ENCODE measurements at places on chromosomes 7 and 10.
A peak's percentile ranks its signal among the peaks of the same experiment; 100 is the strongest.

DNA sequence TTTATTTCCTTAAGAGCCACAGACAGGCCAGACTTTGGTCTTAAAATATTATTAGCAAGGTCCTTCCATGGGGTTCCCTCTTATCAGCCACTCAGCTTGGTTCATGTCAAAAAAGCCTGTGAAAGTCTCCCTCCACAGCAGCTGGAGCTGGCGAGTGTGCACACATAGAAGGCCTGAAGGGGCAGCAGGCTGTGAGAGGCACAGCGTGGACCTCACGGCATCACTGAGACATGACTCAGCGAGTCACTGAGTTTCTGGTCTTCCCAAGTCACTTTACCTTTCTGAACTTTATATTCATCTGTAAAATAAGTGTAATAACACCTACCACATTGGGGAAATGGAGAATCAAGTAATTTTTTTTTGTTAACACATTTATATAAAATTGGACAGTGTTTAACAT lies 8.7 kb downstream of the TAF3 start:
- DNase-seq = peak; percentile 13

- peak; percentile 10 for DNase-seq
These were observed 455 bp downstream of the CUL2 start for GRCh38 chr10:35089611-35090161.

GRCh38 chr10:72790216-72790990 lies 98.5 kb downstream of the MCU start:
- DNase-seq = no peak

GRCh38 chr10:74988832-74989561 lies 122.5 kb upstream of the SAMD8 start:
- DNase-seq = no peak

- DNase-seq = peak; percentile 53
These were observed 41.9 kb upstream of the PSMG3 start for GRCh38 chr7:1611708-1612241.

GRCh38 chr7:143399151-143399550 lies 9.5 kb downstream of the EPHA1 start:
- DNase-seq = no peak

DNA sequence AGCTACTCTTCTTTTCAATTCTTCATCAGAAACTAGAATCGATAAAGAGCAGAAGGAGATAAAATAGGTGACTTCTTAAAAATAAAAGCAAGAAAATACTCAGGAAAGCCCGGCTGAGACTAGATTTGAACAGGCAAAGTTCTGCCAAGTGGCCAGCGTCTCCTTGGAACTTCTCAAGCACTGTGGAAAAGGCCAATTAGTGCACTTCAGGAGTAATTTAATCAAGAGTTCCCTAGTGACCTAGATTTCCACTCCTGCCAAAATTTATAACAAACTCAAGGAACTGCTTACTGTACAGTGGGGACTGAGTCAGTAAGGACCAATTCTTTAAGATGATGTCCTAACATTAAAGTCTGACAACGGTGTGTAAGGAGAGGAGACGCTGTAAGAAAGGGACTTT lies 57.3 kb downstream of the CHCHD3 start:
- no peak for DNase-seq

GRCh38 chr7:148898845-148899484 lies 14.9 kb upstream of the EZH2 start:
- no peak for DNase-seq

DNA sequence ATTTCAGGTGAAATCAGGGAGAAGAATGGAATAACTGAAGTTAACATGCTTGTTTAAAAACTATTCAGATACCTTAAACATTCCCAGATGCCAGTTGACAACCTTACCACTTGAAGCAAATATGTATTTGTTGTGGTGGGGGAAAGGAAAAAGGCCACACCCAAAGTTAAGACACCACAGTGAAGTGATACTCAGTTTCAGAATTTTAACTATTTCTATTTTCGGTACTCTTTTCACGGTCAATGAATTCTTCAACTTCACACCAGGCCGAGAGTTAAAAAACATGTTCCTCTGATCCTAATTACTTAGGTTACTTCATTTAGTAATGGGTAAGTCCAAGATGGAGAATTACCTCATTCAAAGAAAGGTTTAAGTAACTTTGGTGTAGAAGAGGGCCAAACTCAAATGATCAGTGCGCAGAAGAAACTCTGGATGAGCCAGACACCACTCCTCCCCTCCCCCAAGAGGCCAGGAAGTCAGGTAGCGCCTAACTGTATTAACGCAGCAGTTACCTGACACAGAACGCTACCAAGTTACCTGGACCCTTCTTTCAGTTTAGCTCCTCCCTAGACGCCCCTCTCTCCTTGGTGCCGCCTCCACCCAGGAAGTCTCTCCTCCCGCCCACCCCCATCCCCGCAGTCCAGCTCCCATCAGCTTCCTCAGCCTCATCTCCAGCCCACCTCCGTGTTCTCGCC lies 700 bp downstream of the MTPN start:
- peak; percentile 21 for DNase-seq

DNA sequence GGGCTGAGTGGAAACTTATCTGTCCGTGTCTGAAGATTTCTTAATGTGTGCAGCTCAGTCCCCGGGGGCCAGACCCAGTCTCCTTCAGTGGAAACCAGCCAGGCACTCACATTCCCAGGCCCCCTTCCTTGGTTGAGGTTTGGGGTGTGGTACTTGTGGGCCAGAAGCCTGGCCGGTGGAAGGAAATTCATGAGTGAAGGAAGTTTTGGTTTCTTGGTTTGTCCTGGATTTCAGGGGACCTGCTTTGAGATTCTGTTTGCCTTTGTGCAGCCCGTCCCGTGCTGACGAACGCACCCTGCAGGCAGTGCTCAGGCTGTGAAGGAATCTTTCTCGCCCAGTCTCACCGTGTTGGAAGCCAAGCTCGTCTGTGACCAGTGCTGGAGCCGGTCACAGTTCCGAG lies 2.9 kb downstream of the INPP5A start:
- DNase-seq = peak; percentile 62

DNA sequence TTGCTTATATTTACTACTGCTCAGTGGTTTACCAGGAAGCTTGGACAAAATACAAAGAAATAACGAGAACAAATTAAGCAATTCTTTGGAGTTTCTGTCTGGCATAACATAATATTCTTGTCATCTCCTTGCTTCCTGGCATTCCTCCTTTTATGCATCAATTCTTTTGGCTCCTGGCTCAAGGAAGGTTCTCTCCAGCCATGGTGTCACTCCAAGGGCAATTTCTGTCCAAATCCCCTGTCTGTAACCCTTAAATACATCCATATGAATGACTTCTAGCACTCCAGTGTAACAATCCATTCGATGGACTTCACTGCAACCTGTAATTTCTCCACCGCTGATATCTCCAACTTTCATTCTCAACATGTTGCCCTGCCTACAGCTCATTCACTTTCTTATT lies 617.7 kb upstream of the ANKRD30A start:
- no peak for DNase-seq

DNA sequence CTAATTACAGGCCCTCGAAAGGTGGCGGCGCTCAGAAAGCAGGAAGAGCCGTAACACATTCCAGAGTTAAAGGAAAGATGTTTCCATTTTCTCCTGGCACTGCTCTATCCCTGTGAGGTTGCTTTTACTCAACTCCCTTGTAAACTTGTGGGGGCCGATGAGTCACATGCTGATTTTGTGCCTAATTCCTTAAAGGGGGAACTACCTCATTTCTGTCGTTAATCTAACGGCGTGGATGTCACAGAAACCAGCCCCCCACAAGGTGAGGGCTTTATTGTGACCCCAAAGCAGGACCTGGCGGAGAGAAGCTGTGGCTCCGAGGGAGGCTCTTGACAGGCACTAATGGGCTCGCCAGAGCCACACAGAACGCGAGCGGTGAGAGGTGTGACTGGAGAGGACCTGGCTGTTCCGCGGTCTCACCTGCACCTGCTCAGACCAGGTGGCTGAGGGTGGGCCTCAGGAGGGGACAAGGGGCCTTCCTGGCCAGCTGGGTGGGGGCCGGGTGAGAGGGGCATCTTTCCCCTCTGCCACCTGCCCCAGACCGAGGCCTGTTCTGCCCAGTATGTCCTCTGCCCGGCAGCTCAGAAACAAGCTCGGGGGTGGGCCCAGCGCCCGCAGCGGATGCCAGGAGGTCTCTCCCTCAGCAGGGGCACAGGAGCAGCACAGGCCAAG lies 50.9 kb downstream of the CALML3 start:
- peak; percentile 46 for DNase-seq

DNA sequence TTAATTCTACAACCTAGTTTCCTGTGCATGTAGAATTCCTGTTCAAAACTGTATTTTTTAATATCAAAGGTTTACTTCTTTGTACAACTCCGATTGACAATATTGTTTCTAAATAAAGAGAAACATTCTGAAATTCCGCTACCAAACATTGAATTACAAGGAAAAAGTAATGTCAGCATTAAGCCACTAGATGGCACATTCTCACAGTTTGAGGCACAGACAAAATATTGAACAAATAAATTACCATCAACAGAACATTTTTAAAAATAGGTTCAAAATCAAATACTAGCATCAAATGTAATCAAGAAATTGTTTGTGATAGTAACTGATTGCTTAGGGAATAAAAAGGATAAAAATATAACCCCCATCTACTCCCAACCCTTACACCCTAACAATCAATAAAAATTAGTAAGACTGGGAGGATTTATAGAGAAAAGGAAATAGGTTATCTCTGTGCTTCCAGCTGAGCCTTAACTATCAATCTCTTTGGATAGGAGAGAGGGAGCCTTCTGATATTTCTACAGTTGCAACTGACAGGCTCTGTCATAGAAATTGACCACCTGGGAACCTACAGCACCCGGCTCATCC lies 86.6 kb upstream of the C7orf33 start:
- no peak for DNase-seq

- DNase-seq = no peak
These were observed 652.6 kb downstream of the REEP3 start for GRCh38 chr10:64173826-64174225.

DNA sequence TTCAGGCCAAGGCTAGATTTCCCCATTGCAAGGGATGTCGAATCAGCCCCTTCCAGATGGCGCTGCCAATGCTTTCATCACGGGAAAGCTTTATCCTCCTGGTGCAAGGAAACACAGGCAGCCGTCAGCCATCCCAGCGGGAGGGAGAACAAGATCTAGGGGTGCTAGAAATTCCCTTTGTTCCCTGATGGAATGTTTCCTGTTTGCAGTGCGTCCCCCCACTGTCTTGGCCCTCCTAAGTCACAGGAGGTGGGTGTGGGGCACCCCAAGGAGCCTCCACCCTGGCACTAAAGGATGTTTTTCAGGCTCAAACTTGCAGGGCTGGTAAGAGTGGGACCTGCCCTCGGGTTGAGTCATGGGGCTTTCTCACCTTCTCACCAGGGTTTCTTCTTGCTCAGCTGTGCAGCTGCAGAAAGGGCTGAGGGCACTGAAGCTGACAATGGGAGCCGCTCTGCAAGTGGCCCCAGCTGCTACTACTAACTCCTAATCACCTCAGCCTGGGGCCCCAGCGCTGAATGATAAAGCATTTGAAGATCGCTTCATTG lies 103.6 kb downstream of the PRPF18 start:
- no peak for DNase-seq
